NCI-H1092 treated with DMSO at 0.1 percent for 48 hours (cell line): ENCODE measurements at places on chromosomes 1 and 21.

- no peak for DNase-seq
These were observed 53.7 kb downstream of the ZBTB8A start for GRCh38 chr1:32592943-32593342.

DNA sequence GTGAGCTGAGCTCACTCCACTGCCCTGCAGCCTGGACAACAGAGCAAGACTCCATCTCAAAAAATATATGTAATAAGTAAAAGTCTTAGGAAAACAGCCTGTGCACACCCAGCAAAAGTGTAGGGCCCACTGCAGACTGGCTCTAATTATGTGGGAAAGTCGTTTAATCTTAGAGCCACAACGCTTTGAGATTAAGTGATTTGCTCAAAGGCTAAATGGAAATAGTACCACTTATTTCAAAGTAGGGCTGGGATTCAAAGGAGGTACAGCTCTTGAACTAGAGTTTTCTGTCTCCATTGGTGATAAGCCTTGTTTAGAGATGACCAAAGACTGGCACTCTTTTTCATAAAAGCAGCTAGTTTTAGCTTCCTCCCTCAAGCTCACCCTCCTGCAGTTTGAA, 2.2 kb downstream of the TACSTD2 start:
- no peak for DNase-seq

- DNase-seq: no peak
These were observed 22.3 kb downstream of the CD34 start for GRCh38 chr1:207888652-207889051.

DNA sequence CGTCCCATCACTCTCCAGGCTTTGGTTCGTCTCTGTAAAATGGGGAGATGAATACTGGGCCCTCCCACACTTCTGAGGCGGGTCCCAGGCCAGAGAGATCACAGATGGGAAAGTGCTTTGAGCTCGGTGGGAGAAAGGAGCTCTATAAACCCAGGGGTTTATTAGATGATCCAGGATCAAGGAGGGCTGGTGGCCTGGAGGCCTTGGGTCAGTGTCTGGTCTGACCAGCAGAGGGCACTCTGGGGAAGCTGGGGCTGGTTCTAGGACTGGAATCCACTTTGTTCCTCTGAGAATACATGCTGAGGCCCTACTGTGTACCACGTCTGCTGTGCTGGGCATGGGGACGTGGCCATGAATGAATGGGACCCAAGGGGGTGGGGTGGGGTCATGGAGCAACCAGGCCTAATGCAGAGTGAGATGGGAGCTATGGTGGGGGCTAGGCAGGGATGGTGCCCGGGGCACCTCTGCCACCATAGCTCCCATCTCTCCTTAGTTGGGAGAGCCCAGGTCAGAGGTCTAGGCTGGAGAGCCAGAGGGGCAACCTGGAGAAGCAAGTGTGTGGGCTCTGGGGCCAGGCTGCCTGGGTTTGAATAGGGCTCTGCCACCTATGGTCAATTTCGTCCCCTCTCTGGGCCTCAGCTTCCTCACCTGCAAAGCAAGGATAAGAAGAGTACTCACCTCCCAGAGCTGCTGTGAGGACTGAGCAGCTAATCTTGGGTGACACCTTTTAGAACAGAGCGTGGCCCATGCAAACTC, 9.0 kb upstream of the FAM131C start:
- DNase-seq: peak; percentile 51

DNA sequence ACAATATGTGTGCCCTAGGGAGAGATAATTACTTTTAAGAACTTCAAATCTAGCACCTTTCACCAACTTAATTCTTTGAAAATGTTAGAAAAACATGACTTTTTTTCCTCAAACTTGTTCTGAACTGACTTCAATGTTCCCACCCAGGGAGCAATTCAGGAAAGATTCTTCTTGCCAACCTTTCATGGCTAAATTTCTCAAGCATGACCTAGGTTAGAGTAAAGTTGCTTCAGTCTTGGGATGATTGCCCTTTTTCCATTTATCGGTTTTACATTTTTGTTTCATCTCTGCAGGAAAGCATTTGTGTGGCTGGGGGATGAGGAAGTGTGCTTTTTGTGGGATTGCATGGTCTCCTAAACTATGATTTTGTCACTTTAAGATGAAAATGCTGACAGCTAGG, 647.7 kb downstream of the LTN1 start:
- DNase-seq: no peak

DNA sequence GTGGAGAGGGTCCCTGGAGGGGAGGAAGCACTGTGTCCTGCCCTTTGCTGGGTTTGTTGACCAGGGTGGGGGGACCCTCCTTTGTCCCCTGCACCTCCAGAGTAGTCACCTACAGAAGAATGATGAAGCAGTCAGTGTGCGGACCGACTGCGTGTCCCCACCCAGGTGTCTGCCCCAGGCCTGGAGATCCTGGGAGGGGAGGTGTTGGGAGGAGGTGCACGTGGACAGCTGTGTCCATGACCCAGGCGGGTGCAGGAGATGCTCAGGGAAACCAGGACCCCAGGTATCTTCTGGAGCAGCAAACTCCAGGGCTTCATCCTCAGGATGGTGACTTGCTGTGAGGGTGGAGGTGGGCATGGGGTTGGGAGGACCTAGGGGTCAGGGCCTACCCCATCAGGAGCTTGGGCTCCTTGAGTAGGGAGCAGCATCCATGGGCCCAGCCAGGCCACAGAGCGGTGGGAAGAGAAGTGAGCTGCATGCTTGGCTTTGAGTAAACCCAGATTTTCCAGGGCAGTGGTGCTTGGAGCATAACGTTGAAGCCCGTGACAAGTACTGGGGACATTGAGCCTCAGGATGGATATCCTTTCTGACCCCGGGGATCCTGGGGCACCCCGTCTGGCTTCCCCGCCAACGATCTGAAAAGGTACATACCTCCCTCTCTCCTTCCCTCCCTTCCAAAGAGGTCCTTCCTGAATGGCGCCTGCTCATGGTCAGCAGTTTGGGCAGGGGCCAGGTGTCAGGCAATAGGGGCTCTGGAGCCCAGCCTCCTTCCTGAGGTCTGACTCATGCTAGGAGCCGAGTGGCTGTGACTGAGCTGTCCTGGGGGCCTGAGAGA, 13.7 kb downstream of the ACTRT2 start:
- no peak for DNase-seq

GRCh38 chr1:147897029-147897752, 5.4 kb upstream of the GJA8 start:
- DNase-seq: no peak

GRCh38 chr1:81073580-81073979, 727.2 kb upstream of the ADGRL2 start:
- no peak for DNase-seq

GRCh38 chr21:44955141-44955797, 15.4 kb downstream of the SLX9 start:
- DNase-seq: no peak

DNA sequence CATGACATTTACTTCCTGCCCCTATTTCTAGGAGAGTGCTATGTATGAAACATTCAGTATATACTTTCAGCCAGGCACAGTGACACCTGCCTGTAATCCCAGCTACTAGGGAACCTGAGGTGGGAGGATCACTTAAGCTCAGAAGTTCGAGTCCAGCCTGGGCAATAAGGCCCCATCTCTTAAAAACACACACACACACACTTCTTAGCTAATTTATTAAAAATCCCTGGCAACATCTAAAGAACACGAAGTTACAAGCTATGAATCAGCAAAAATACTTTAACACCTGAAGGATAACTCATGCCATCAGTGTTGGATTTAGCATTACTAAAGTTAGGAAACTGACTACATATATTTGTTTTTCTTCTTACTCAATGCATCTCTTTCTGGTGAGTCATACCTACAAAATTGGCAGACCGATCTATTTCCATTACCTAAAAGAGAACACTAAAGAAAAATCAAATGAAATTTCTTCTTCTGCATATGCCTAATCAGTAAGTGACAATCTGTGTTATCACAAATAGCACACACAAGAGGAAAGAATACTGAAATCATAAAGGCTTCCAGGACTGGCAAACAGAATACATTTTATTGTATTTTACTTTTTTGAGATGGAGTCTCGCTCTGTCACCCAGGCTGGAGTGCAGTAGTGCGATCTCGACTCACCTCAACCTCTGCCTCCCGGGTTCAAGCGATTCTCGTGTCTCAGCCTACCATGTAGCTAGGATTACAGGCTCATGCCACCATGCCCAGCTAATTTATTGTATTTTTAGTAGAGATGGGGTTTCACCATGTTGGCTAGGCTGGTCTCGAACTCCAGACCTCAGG, 41.4 kb downstream of the RNF115 start:
- DNase-seq: no peak

- DNase-seq: no peak
These were observed 140.7 kb upstream of the SPAG17 start for GRCh38 chr1:118325550-118326225.

DNA sequence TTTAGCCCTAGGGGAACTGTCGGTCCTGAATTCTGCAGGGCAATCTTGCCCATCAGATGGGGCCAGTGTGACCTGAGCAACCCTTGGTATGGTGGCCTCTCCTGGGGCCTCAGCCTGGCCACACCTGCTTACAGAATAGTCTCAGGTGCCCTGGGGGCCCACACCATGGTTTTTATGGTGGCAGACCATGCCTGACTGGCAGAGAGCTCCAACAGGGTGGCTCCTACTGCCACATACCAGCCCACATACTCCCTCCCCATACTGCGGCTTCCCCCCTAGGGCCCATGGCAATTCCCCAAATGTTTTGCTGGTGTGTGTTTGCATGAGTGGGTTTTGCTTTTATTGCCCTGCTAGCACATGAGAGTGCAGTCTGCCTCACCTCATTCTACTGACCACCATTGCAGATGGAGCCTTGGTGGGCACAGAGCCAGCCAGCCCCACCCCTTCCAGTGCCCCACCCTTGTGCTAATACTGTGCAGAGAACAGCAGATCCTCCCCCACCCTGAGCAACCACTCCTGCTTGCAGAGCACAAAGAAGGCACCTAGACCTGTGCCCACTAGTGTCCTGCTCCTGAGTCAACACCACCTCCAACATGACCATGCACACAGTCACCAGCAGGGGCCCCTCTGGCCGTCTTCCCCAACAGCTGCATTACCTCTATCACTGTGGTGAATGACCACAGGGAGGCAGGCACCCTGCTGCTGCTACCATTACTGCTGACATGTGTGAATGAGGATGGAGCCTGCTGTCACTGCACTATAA, 86.8 kb downstream of the GDAP2 start:
- no peak for DNase-seq

- no peak for DNase-seq
These were observed 31.3 kb downstream of the CBR1 start for GRCh38 chr21:36100971-36101641.

- no peak for DNase-seq
These were observed 57.5 kb upstream of the EPS8L3 start for GRCh38 chr1:109821221-109821669.

DNA sequence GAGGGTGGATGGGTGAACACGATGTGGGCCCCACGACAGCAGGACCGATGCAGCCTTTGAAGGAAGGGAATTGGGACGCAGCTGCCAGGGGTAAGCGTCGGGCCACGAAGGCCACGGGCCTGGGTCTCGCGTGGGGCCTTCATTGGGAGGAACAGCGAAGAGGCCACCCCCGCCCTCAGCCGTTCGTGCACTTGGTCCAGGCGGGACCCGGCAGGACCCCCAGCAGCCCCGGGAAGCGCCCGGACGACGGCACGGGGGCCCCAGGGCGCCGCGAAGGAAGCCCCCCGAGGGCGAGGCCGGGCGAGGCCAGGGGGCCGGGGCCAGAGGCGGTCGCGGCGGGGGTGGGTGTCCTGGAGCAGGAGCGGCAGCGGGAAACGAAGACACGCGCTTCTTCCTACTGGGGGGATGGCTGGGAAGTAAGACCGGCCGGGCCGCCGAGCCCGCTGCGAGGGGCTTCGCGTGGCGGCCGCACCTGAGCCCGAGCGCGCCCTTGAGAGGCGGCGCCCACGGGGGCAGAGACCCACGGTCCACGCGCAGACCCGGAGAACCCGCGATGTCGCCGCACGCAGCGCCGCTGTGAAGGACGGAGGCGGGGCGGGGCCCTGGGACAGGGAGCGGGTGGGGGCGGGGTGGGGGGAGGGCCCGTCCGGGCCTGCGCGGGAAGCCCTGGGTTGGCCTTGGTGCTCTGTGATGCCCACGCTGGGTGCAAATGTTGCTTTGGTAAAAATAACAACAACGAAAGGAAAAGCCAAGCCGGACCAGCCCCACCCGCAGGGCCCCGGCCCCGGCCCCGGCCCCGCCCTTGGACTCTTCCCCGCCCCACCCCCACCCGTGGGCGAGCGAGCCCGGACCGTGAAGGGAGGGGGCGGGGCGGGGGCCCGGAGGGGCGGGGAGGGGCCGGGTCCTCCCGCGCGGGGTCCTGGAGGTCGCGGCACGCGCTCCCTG, 56.0 kb upstream of the ADARB1 start:
- no peak for DNase-seq

DNA sequence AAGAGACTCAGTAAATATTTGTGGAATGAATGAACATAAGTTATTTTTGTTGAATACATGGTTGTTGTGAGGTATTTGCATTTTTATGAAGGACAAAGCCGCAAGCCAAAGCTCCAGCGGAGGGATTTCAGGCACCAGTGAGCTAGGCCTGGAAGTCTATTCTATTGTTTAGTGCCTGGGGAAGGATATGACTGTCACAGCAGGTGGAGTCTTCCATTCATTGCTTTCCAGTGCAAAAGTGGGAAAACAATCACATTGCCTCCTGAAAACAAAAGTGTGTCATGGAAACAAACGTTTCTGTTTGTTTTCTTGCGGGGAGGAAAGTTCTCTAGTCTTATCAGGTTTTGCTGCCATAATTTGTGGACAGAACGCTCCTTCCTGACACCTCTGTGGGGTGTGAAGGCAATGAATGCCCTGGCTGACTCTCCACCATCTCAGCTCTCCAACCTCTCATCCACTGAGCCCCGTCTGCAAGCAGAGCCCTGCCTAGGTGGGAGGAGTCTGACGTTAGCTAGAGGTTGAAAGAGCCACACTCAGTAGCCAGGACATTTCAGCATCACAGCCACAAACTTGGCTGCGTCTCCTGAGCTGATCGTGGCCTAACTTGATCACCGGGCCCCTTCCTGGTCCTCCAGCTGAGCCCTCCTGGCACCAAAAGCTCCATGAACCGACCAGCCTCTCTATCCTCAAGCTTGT, 739.1 kb downstream of the MATN1 start:
- no peak for DNase-seq

DNA sequence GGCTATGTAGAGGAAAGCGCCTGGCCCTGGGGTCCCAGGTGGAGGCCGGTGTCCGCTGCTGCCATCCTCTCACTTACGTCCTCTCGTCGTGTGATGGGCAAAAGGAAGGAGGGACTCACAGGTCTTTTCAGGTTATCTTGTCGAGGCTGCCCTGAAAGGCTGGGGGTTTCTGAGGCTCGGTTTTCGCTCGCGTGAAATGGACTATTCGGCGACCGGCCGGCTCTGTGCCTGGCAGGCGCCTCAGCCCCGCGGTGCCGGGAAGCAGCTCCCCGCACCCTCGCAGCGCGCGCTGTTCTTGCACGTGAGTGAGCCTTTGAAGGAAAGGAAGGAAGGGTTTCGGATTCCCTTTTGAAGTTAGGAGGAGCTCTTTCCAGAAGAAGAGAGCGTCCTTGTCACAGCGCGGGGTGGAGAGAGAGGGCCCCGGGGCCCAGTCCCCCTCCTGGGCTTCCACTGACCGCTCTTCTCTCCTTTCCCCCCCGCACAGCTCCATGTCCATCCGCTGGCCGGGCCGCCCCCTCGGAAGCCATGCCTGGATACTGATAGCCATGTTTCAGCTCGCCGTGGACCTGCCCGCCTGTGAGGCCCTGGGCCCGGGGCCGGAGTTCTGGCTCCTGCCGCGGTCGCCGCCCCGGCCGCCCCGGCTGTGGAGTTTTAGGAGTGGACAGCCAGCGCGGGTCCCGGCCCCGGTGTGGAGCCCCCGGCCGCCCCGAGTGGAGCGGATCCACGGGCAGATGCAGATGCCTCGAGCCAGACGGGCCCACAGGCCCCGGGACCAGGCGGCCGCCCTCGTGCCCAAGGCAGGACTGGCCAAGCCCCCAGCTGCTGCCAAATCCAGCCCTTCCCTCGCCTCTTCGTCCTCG, 57.2 kb downstream of the AJAP1 start:
- no peak for DNase-seq

GRCh38 chr1:41582351-41582750, 97.9 kb upstream of the EDN2 start:
- no peak for DNase-seq
